T-helper 1 cell (primary cell): ENCODE measurements at places on chromosomes 5 and 9.

DNA sequence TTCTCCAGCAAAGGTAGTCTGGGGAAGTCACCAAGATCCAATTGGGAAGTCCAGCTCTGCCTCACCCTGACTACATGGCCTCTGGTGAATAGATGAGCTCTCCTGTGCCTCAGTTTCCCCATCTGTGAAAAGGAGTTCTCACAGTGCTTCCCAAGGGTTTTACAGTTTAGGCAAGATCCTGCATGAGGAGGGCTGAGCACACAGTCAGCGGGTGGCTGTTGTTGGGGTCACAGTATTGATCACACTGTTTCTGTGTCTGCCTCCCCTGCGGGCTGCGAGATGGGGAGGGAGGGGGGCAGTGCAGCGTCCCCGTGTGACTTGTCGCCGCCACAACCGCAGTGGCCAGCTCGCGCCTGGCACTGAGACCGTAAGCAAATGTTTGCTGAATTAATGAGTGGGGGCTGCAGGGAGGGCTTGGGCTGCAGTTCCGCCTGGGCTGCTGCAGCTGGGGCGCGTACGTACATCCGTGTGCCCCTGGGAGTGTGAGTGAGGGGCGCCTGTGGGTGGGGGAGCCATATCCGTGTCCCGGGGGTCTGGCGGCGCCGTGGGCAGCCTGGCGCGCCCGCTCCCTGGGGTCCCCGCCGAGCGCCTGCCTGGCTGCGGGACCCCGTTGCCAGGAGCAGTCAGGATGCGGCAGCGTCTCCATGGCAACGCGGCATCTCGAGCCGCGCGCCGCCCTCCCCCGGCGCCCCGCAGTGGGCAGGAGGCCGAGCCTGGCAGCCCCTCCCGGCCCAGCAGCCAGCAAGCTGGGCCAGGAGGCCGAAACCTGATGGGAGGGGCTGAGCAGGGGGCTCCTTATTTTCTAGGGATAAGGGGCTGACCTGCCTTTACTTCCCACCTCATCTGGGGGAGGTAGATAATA, 31.4 kb upstream of the PSD2 start:
- no peak for DNase-seq

DNA sequence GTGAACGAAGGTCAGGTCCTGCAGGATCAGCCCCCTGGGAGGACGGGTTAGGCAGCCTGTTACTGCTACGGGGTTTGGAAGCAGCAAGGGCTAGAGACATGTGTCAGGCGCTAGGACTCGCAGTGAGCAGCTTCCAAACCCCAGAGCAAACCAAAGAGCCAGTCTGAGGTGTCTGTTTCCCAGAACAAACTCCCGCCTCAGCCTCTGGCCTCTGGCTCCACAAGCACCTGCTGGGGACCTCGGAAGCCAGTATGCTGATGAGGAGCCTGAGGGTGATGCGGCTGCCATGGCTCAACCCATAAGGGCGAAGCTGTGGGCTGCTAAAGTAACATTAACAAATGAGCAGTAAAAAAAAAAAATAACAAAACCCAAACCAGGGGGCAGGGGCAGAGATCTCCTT, 35.0 kb downstream of the PRRT1B start:
- no peak for DNase-seq

GRCh38 chr9:20189871-20190270, 401.0 kb upstream of the SLC24A2 start:
- no peak for DNase-seq

DNA sequence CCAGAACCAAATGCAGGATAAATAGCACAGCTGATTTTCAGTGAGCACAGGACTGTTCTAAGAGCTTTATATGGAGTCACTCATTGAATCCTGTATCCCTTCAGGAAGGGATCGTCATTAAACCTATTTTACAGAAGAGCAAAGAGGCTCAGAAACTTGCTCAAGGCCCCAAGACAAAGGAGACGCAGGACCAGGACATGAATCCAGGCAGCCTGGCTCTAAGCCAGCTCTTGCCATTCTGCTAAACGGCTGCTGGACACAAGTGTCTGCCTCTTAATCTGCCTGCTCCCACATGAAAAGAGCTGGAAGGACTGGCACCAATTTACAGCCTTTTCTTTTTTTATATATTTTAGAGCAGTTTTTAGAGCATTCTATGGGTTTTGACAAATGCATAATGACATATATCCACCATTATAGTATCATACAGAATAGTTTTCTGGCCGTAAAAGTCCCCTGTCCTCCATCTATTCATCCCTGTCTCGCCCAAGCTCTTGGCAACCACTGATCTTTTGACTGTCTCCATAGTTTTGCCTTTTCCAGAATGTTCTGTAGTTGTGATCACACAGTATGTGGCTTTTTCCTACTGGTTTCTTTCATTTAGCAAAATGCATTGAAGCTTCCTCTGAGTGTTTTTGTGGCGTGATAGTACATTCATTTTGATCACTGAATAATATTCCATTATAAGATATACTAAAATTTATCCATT, 37.5 kb downstream of the RETREG1 start:
- DNase-seq, result no peak

- DNase-seq, result no peak
Measured at GRCh38 chr5:20524991-20525529, 537.1 kb upstream of the CDH18 start.

DNA sequence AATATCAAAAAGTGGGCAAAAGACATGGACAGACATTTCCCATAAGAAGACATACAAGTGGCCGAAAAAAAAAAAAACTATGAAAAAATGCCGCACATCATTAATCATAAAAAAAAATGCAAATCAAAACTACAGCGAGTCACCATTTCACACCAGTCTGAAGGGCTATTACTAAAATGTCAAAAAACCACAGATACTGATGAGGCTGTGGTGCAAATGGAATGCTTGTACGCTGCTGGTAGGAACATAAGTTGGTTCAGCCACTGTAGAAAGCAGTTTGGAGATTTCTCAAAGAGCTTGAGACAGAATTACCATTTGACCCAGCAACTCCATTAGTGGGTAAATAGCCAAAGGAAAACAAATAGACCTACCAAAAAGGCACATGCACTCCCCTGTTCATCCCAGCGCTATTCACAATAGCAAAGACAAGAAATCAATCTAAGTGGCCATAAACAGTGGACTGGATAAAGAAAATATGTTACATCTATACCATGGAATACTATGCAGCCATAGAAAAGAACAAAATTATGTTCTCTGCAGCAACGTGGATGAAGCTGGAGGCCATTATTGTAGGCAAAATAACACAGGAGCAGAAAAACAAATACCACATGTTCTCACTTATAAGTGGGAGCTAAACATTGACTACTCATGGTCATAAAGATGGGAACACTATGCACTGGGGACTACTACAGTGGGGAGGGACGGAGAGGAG, 110.6 kb upstream of the BOD1 start:
- DNase-seq, result no peak

DNA sequence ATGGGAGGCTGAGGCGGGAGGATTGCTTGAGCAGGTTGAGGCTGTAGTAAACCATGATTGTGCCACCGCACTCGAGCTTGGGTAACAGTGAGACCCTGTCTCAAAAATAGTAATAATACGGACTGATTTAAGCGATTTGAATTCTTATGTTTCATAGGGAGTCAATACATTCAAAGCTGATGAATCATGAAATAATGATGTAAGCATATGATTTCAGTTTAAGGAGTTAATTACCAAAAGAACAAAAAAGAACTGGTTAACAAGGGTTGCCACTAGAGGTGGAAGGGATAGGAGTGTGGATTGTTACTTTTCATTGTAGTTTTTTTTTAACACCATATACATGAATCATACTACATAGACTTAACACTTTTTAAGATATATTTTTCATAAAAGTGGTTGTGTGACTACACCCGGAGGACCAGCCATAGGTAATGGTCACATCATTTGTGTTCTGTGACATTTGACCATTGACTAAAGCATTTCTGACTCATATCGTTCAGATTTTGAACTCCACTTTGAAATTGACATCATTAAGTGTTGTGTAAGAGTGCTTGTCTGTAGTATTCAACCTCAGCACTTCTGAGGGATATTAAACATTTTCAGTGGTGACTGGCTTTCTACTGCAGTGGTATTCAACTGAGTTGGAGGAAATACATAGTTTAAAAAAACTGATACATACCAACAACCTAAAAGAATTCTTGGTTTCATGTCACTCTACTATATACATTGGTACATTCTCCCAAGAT, 7.0 kb downstream of the TRMT10B start:
- DNase-seq, result no peak

DNA sequence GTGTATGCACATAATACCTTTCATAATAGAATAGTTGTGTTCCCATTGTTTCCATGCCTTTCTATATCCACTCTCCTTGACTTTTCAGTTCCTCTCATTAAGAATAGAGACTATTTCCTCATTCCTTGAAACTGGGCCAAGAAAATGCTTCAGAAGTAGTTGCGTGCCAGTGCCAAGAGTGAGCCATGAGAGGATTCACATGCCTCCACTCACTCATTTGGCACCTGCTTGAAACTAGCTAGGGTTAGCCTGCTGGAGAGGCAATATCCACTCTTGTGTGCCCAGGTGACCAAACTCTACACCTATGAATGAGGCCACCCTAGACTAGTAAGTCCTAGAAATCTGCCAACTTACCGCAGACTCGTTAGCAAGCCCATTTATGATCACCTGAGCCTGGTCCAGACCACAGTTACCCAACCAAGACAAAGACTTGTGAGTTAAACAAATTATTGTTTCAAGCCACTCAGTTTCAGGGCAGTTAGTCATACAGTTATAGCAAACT, 276.3 kb downstream of the EPB41L4A start:
- DNase-seq, result no peak

DNA sequence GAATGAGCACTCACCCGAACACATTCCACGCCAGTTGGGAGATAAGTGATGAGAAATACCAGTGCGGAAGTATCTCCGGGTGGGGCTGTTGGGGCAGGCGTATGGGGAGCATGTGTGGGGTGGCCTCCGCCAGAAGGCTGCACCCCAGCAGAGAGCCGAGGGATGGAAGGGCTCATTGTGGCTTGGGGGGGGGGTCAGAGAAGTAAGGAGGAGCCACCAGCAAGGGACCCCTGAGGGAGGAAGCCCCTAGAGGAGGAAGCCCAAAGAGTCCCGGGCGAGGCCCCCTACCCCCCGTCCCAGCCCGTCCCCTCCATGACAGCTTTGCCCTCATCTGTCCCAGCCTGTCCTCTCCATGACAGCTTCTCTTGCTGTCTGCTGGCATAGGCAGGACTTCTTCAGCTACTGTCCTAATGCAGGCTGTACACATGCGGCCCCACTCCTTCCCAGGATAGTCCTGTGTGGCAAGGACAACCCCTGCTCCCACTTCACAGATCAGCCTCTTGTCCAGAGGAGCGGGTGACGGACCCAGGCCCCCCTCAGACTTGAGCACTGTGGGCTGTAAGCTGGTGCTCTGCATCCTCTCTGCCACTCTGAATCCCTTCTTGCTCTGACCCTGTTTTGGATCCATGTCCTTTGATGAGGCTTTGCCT, 239.6 kb downstream of the CACNA1B start:
- DNase-seq, result no peak

DNA sequence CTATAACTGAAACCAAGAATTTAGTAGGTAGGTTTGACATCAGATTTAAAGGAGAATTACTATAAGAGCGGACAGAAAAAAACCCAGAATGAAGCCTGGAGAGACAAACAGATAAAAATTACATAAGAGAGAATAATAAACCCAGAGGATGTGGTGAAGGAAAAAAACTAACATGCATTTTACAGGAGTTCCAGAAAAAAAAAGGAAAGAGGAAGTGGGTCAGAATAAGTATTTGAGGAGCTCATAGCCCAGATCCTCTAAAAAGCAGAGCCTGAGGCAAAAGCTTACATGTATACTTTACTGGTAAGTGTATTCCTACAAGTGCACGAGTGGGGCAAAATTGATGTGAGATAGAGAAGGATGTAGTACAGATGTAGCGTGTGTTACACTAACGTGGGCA, 43.1 kb upstream of the NAA35 start:
- DNase-seq, result no peak

DNA sequence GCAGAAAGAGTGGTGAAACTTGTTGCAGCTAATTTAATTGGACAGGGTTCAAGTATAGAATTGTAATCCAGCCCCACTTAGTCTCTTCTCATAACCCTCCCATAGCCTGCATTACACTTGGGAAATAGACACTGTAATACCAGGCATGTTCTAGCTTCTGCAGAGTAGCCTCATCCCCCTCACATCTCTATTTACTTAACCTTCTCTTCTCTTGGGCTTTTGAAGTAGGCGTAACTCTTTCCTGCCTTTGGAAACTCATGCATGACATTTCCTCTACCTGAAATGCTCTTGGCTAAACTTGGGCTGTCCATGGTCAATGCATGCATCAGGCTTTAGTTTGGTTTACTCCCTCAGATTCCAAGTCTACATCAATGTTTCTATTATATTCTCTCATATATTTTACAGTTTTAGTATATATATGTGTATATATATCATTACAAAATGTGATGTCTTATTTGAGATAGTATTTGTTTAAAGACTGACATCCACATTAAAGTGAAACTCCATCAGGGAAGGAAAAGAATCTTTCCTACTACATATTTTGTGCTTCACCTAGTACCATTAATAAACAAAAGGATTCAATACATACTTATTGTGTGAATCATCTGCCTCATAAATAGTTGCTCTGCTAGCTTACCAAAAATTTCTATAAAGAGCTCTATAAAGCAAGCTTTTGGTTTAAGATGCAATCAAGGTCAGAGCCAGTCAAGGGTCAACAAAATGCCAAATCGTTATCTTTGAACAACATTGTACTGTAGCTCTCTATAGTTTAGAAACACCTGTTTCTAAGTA, 1158.0 kb downstream of the MAT2B start:
- no peak for DNase-seq

DNA sequence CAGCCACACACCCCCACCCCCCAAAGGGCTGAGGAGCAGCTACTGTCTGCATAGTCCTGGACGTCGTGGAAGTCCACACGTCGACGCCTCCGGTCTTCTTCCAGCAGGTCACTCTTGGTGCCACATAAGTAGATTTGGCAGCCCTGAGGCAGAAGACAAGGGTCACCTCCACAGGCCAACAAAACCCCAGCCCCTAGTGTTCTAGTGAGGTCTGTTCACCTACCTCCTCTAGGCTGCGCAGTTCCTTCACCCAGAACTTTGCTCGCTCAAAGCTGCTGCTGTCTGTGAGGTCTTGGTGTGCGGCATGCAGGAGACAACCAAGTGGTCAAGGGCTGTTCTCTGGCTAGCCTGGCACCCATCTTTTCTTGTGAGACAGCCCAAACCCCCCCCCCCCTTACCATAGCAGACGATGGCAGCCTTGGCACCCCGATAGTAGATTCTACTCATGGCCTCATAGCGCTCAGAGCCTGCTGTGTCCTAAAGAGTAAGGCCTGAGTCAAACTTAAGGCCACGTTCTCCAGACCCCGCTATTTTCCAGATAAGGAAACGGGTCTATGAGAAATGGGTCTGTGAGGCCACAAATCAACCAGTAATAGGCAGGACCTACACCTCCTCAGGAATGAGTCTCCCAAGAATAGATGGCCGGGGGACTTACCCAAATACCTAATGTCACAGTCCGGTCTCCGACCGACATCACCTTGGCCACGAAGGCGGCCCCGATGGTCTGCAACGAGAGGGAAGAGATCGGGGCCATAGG, 987 bp downstream of the RAB24 start:
- DNase-seq, result no peak
